NCI-H345 (cell line): ENCODE measurements at places on chromosomes 2 and 18.

GRCh38 chr18:65942104-65942503 lies 191.3 kb downstream of the CDH7 start:
- no peak for DNase-seq

DNA sequence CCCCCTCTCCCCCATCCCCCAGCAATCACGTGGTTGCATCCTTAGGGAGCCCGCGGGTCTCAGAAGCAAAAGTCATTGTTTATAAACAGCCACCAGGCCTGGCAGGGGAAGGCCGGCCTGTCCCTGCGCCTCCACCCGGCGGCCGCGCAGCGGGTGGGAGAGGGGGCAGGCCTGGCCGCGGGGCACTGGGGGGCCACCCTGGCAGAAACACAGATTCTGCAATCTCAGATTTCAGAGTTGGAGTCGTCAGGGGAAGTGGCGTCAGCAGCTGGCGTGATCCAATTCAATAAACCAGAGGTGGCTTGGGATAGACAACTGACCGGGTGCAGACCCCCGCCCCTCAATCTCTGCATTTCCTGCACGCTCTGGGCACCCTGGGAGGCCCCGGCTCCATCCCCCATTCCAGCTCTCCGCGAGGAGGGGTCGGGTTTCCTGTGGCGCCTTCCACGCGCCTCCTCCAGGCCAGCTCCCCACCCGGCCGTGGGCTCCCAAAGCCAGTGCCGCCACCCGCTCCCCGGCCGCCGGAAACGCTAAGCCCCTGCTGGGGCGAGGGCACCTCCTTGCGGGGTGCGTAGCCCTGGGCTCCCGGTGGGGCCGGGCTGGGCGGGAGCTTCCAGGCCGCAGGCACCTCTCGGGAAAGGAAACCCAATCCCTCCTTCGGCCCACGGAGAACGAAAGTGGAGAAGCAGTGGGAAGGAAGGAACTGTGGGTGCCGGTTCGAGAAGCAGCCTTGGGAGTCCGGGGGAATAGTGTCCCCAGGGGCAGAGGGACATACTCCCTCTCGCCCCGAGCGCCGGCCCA lies 1.1 kb downstream of the BIN1 start:
- DNase-seq = peak; percentile 41

GRCh38 chr2:231411831-231412617 lies 16.5 kb downstream of the B3GNT7 start:
- peak; percentile 53 for DNase-seq

GRCh38 chr2:230430957-230431910 lies 15.2 kb downstream of the SP100 start:
- DNase-seq = no peak

- DNase-seq = no peak
These were observed 33.6 kb downstream of the SCTR start for GRCh38 chr2:119490653-119491195.

- DNase-seq = no peak
These were observed 594.0 kb downstream of the ERBB4 start for GRCh38 chr2:211944572-211944971.

- no peak for DNase-seq
These were observed 66.0 kb upstream of the HAAO start for GRCh38 chr2:42858140-42859005.

- no peak for DNase-seq
These were observed 117.7 kb downstream of the CCBE1 start for GRCh38 chr18:59579509-59579908.

DNA sequence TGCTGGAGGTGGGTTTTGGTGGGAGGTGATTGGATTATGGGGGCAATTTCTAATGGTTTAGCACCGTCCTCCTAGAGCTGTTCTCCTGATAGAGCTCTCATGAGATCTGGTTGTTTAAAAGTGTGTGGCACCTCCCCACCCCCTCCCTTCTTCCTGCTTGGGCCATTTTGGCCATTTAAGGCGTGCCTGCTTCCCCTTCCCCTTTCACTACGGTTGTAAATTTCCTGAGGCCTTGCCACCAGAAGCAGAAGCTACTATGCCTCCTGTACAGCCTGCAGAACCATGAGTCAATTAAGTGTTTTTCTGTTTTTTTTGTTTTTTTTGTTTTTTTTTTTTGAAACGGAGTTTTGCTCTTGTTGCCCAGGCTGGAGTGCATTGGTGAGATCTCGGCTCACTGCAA lies 335.7 kb upstream of the HS6ST1 start:
- no peak for DNase-seq

DNA sequence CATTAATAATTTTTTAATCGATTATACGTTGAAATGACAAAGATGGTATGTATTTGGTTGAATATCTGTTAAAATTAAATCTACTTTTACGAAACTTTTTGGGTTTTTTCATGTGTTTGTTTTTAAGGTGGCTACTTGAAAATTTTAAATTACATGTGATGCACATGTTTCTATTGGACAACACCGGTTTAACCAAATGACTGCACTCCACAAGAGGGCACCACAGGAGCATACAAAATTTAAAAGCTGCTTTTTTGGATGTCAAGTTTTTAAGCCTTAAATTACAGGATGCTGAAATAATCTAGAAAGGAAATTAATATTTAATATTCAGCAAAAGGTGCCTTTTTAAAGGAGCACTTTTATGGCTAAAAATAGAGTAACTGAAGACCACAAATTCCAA lies 98.7 kb downstream of the ACVR1 start:
- peak; percentile 43 for DNase-seq

GRCh38 chr18:52082246-52082645 lies 257.8 kb upstream of the DCC start:
- no peak for DNase-seq

DNA sequence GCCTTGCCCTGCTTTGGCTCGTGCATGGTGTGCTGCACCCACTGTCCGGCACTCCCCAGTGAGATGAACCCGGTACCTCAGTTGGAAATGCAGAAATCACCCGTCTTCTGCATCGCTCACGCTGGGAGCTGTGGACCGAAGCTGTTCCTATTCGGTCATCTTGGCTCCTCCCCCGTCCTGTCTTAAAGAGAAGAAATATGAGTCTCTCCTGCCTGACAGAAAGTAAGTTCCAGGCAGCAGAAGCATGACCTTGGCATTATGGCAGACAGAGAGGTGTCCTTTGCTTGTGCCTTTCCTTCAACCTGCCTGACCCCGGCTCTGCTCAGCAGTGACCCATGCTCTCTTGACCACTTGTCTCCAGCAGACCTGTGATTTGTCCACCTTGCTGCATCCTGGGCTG lies 62.5 kb upstream of the CYP1B1 start:
- no peak for DNase-seq
